ENCODE measurements at places on chromosomes 7 and 10.
A peak's percentile ranks its signal among the peaks of the same experiment; 100 is the strongest.

DNA sequence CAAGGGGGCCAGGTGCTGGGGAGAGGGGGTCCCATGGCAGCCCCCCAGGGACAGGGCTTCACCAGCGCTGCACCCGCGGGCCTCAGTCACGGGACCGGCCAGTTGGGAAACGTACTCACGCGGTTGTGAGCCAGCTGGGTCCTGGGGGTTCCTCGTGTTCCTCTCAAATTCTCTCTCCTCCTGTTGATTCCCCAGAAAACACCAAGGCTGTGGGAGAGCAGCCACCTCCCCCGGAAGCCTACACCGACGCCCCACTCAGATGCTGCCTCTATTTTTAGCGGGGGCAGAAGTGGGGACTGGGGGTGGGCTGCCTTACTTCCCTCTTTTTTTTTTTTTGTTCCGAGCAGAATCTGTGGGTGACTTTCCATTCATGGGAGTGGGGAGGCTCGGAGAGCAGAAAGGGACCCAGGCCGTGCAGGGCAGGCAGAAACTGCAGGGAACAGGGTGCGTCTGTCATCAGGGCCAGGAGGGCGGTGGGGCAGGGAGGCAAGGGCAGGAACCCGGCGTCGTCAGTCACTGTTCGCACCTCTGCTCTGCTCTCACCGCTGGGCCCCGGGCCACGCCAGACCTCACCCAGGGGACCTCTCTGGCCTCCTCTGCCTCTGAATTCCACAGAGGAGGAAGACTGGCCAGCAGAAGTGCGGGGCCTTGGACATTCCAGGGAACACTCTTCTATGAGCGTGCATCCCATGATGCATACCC lies 63.1 kb downstream of the CARD11 start:
- DNase-seq, result no peak

DNA sequence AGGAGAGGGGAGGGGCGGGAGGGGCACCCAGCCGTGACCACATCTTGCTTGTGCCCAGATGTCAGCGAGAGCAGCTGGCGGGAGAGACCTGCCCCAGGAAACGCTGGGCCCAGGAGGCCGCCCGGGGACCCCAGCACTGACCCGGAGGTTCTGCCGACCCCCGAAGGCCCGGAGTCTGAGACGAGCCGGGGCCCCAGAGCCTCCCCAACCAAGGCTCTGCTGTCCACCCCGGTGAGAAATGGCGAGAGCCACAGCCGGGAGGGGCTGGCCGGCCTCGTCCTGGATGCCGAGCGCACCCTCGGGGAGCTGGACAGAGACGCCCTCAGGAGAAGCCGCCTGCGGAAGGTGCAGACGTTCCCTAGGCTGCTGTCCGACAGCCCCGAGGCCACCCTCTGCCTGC lies 25.9 kb downstream of the KNDC1 start:
- DNase-seq, result no peak

DNA sequence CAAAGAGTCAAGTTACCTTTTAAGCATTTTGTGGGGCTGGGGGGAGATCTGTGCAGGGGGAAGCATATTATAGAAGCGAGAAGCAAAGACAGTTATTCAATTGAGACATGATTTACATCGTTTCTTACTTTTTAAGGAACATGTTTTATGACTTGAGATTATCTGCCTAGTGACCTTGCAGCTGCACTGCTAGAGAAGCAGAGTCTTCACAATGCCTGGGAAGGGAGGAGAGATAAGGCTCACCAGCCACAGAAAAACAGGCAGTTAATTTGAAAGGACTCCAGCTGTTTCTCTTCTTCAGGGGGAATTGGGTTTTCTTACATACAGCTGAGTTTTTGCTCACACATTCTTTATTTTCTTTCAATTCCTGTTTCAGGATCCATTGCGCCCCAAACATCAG lies 31.0 kb downstream of the PHYH start:
- no peak for DNase-seq

- no peak for DNase-seq
Measured at GRCh38 chr7:111098926-111099250, 8.0 kb downstream of the LRRN3 start.

- no peak for DNase-seq
Measured at GRCh38 chr7:28960071-28960840, 2.1 kb upstream of the TRIL start.

- DNase-seq, result no peak
Measured at GRCh38 chr7:137606061-137606674, 240.6 kb downstream of the DGKI start.

DNA sequence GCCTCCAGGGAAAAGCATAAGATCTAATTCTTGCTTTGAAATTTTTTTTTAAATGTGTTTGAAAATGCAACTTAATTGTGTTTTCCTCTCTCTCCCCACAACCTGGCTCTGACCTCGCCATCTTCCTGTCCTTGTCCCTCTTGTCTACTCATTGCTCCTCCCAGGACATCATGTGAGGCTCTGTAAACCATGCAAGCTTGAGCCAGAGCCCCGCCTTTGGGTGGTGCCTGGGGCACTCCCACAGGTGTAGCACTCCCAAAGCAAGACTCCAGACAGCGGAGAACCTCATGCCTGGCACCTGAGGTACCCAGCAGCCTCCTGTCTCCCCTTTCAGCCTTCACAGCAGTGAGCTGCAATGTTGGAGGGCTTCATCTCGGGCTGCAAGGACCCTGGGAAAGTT lies 9.8 kb upstream of the CDHR1 start:
- DNase-seq, result peak; percentile 30

GRCh38 chr10:123145542-123146012 lies 2.4 kb upstream of the HMX2 start:
- DNase-seq, result no peak

GRCh38 chr7:1318051-1318450 lies 85.4 kb downstream of the UNCX start:
- no peak for DNase-seq

- DNase-seq, result no peak
Measured at GRCh38 chr10:98664329-98665042, 217.8 kb upstream of the HPS1 start.

GRCh38 chr10:103592186-103593021 lies 98.9 kb downstream of the NEURL1 start:
- DNase-seq, result peak; percentile 74

- no peak for DNase-seq
Measured at GRCh38 chr7:147509541-147510200, 1080.9 kb upstream of the C7orf33 start.
